ENCODE measurements at places on chromosomes 3 and 15.

DNA sequence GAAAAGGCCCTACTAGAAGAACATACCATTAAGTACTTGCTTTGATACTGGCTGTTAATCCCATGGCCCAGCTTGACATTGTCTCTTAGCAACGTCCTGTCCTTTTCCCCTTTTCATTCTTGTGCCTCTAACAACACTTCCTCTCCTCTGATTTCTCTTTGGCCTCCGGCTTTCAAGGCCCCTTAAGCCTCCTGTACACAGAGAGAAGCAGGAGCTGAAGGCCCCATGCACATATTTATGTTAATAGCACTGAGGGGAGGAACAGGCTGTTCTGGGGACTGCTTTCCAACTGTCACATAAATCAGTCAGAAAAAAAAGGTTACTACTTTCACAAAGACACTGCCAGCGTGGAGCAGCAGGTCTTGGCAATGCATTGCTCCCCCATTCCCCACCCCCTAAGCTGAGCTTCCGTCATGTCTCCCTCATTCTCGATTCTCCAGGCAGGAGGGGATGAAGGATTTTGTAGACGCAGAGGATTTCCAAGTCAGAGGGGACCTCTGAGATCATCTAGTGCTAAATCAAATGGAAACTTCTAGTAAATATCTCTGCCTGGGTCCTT lies 257.4 kb upstream of the ADAMTS9 start:
- no peak for DNase-seq

DNA sequence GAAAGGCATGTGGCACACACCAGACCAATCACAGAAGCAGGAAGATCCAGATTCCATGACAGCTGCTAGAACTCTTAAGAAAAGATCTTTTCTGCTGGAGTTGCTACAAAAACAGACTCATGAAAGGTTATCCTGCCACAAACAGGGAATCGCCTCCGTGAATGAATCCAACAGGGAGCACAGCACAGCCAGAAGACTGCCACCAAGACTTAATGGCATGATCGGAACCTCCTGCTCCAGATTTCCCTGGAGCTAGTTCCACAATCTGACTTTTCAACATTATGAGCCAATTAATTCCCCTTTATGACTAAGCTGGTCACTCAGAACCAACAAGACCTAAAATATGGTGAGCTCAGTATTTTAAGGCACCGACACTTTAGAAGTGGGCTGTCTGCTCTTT lies 232.5 kb downstream of the FOXP1 start:
- no peak for DNase-seq

GRCh38 chr15:39580485-39581241 lies at the start of gene THBS1:
TSS of gene THBS1 (plus strand) at chr15:39581079. CDS start at chr15:39581858, 779 bp downstream.
- DNase-seq = peak; percentile 70

DNA sequence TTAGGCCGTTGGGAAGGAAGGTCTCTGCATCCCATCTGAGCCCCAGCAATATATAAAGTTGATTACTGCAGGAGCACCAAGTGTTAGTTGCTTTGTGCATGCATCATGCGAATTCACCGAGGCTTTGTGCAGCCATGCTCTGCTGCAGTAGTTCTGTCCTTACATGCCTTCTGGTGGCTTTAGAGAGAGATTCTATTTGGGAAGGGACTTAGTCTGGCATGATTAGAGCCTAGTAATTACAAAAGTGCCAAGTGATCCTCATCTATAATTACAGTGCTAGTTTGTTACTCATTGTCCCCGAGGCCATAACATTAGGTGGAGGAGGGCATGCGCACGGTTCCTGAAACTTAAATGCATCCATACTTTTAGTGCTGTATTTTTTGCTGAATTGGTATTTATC lies 353.6 kb downstream of the CNTN4 start:
- no peak for DNase-seq

- no peak for DNase-seq
These were observed at the start of gene ARNT2 for GRCh38 chr15:80404057-80404760. TSS of gene ARNT2 (plus strand) at chr15:80404382. CDS start at chr15:80404516, 134 bp downstream.

GRCh38 chr3:110307065-110307809 lies 764.4 kb upstream of the NECTIN3 start:
- DNase-seq = no peak

DNA sequence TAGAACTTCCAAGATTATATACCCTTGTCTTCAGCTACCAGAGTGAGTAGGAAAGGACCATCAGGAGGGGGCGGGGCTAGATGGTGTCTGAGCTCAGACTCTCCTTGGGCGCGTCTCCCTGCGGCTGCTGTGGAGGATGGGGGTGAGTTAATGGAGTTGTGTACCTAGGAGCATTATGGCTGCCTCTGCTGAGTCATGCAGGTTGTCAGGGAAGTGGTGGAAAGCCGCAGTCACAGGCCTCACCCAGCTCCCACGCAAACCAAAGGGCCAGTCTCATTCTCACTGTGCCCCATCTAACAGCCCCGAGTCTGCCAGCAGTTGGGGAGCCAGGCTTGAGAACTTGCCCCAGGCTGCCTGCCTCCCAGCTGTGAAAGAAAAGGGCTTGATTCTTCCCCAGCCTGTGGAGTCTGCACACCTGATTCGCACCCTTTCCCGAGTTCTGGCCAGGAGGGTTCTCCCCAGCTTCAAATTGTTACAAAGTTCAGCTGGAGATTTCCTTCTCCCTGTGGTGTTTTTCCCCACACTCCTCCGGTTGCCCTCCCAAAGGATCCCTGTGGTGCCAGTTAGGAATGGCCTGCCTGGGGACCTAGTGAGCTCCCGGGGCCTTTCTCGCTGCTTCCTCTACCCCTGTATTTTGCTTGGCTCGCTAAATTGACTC lies 143.3 kb downstream of the HCN4 start:
- peak; percentile 53 for DNase-seq

GRCh38 chr3:143349455-143349854 lies 229.9 kb downstream of the CHST2 start:
- DNase-seq = no peak

DNA sequence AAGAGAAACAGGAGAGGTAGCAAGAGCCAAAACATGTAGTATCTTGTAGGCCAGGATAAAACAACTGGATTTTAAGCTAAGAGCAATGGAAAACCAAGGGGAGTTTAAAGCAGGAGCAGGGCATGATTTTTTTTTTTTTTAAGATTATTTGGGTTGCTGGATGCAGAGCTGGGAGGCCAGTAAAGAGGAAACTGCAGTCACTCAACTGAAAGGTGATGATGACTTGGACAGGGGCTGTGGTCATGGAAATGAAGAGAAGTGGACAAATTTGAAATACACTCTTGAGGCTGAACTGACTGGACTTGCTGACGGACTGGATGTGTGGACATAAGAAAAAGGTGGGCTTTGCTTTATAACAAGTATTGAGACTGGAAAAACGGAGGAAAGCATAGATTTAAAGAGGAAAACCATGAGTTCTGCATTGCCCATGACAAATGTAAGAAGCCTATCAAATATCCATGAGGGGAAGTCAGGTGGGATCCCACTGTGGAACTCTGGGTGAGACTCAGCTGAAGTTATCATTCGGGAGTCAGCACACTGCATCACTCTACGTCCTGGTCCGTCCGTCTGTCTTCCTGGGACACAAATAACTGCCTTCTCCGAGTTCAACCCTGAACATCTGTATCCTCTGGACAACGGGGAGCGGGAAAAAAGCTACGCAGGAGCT lies 688 bp downstream of the XPC start:
- DNase-seq = no peak

DNA sequence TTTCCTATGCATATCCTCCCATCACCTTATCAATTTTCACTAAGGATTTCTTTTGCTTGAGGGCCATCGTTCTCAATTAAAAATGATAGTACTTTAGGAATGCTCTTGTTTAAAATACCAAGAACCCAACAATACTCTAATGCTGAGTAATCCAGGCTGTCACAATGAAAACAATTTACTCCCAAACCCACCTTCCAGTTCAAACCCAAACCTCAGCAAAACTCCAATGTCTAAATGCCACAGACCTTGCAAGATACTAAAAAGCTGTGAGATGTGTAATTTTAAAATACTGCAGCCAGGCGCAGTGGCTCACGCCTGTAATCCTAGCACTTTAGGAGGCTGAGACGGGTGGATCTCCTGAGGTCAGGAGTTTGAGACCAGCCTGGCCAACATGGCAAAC lies 889.8 kb downstream of the ROBO1 start:
- DNase-seq = no peak

DNA sequence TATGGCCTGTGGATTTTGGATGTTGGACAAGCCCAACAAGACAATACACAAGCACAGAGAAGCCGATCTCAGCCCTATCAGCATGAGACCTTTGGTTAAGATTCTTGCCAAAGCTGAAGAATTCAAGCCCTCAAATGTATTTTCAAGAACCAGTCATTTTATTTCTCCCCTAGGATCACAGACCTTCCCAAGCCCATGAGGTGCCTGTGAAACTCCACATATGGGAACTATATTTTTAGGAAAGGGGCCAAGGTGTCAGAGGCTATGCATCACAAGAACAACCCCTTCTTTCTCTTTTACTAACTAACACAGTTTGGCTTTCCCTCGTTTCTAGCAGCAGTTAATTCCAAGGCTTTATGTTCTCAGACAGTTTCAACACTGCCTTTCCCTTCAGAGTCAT lies 364.5 kb downstream of the MAGI1 start:
- no peak for DNase-seq

DNA sequence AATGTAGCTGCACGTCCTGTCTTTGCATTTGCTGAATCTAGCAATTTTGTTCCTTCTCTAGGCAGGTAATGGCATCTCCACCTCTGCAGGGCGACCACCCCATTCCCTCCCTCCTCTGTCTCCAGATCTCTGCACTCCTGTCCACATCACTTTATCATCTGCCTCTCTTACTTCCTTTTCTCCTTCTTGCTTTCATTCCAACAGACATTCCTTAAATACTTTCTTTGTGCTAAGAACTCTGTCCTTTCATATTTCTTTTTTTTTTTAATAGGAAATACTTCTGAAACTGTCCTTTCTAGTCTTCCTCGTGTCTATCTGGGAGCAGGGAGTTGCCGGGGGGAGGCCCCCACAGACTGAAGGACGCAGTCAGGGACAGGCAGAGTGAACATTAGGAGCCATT lies 7.2 kb downstream of the ITIH3 start:
- DNase-seq = no peak

DNA sequence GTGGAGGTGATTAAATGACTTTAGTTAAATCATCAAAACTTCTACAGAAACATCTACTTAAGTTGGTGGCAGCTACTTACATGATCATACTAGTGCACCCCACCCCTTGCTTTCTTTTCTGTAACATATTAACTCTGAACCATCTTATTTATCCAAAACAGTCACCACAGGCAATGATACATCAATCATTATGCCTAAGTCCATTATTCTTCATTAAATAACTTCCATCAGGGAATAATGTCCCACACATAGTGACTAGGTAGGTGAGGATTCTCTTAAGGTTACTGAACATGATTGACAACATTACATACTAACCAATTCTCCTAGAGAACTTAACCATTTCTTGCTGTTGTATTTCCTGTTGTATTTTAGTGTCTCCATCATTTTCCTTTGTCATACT lies 210.2 kb downstream of the NR1D2 start:
- no peak for DNase-seq

GRCh38 chr3:179321668-179322285 lies 1.1 kb upstream of the ZNF639 start:
- no peak for DNase-seq

DNA sequence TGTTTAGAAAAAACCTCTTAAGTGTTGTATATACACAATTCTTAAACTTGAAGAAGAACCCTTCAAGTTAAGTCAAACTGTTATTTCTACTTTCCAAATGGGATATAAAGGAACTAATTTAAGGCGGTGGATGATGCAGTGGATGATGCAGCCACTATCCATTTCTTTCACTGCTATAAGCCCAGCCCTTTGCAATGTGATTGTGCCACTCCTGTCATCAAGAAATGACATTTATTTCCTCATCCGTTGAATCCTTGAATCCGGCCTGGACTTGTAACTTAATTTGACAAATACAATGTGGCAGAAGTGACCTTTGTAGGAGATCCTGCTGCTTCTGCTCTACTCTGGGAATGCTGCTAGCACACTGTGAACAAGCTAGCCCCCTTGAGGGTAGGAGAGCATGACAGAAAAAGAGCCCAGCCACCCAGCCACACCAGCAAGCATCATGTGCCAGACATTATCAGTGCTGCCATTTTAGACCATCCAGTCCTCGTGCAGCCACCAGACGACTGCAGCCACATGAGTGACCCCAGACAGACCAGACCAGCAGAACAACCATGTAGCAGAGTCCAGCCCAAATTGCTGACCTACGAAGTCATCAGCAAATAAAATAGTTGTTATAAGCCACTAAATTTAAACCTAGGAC lies 47.4 kb downstream of the UACA start:
- DNase-seq = no peak

GRCh38 chr3:28667646-28668621 lies 319.3 kb upstream of the AZI2 start:
- peak; percentile 71 for DNase-seq

GRCh38 chr3:66442254-66443117 lies 58.3 kb downstream of the LRIG1 start:
- no peak for DNase-seq

DNA sequence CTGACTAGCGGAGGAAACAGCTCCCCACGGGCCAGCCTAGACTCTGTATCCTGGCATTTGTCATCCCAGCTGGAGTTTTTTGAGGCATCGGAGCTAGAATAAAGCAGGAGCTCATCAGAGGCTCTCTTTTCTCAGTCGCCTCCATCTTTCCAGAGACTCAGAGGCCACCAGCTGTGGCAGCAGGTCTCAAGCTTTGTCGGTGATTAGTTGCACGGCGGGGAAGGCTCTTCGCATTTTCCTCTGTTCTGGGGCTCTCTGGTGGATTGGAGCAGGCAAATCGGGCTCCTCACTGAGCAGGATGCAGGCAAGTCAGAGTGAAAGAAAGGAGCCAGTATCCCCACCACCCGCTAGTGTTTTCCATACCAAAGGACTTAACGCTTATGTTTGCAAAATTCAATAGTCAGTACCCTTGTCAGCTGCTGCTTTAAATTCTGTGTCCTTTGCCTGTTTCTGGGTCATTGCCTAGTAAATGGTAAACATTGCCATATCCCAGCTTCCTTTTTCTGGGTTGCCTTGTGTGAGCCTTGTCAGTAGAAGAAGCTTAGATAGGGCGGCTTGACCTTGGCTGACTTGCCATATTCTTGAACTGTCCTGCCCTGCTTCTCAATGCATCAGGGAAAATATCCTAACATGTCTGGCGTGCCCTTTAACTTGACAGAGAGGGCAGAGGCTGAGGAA lies 127.1 kb downstream of the PTPRG start:
- no peak for DNase-seq

DNA sequence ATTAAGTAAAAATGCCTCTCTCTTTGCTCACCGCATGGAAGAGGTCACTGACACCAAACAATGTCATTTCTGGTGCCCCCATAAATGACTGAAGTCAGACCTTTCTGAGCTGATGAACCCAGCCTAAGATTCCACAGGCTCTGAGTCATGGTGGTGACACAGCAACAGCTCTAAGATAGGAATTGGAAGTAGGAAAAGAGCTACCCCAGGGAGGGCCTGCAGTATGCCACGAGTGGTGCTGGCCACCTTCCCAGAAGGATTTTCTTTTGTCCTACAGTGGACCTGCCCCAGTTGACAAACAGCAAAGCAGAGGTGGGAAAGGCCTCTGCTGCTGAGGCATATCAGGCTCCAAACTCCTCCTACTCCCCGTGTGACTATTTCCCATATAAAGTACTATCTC lies 208.1 kb downstream of the MINAR1 start:
- no peak for DNase-seq

DNA sequence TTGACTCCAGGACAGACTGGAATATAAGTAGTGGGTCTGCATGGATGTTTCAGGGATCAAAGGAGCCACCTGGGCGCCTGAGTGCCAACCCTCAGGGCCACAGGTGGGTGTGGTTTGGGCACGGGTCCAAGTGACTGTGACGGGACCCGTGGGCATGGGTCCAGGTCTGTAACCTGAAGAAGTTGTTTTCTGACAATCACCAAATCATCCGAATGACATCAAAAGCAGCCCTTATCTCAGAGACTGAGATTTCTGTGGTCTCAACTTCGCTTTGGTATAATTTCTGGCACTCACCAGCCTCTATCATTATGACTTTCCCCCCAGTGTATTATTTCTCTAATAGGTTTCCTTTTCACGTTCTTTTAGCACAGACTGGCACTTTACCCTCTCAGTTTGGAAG lies 24.4 kb downstream of the RLBP1 start:
- peak; percentile 84 for DNase-seq
